ENCODE measurements at places on chromosomes 6 and 20.

DNA sequence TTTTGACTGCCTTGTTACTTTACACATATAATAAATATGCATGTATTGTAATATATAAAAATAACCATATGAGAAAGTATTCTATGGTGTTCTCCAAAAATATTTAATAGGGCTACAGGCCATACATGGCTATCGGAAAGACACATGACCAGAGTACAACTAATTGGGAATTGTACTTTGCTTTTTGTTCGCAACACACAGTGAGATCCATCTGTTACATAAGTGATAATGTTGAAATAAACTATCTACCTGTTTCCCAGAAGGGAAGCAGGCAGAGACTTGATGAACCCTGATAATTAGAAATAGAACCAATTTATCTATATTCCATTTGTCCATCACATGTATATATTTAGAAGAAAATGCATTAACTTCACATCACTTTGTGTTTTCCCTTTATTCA, 344.0 kb upstream of the PLCB4 start:
- H3K36me3 ChIP-seq, result no peaks in the 10 kb centered on the region
- no peaks in the 10 kb centered on the region for H3K4me1 ChIP-seq
- no peak for DNase-seq
- H3K4me3 ChIP-seq, result no peak overlapping the region
- H3K27me3 ChIP-seq, result no peaks in the 10 kb centered on the region

GRCh38 chr20:18853946-18854646, 40.5 kb downstream of the SCP2D1 start:
- H3K4me3 ChIP-seq, result no peak overlapping the region
- no peaks in the 10 kb centered on the region for H3K36me3 ChIP-seq
- H3K27ac ChIP-seq, result no peak overlapping the region
- no peaks in the 10 kb centered on the region for H3K4me1 ChIP-seq
- DNase-seq, result no peak

DNA sequence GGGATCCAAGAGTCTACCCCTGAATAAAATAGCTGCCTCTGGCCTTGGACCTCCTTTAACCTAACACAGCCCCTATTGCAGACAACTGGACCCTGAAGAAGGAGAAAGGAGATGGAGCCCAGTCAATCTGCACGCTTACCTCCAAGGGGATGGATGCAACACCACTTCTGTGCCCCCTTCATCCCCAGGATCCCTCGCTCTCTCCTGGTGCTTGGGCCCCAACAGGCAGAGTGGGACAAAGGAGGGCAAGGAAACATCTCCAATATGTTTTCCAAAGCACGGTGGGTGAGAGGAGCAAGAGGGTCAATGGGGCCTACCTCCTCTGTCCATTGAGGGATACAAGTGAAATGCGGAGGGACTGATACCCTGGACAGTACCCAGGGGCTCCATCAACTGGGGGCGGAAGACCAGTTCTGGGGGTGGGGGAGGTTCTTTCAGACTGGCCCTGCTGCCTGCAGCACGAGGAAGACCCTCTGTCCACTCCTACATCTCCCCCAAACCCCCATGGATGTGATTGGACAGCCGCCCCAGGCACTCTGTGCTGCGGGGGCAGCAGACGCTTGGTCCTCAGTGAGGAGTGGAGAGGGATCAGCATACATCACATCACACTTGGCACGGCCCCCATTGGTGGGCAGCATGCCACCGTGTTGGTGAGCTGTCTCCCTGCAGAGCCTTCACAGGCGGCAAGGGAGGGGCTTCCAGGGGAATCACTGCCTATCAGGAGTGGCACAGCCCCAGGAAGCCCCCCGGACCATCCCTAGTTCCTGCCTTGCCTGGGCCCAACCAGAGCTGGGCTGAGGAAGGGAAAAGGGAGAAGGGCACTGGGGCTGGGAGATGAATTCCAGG, 70.6 kb downstream of the MRPL14 start:
- no peaks in the 10 kb centered on the region for H3K27me3 ChIP-seq
- no peak overlapping the region for H3K4me3 ChIP-seq
- H3K27ac ChIP-seq, result peak overlapping the region; percentile 85
- H3K4me1 ChIP-seq, result peaks cover 61% of the 10 kb centered on the region
- H3K36me3 ChIP-seq, result no peaks in the 10 kb centered on the region
- DNase-seq, result no peak

DNA sequence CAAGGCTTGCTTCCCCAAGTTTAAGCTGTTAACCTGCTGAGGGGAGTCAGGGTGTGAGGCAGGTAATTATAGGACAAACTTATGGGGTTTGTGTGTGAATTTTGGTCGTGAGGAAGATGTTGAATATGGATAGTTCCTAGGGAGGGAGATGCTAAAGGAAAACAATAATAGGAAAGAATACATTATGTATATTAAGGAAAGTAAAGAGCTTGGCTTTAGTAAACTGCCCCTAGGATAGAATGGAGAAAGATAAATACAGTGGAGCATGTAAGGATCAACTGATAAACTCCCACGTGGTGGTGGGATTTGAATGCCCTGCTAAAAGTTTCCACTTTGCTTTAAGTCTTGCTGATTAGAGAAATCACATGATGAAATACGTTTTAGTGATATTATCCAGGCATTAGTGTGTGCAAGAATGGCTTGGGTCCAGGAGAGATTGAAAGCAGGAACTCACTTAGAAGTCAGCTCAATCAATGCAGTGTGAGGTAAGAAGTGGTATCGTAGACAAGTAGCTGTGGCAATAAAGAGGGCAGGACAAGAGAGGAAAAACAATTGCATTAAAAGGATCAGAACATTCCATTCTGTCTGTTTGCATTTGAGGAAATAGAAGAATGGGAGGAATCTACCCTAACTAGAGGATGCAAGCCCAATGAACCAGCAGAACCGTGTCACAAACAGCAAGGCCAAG, 52.5 kb downstream of the RPS12 start:
- H3K4me3 ChIP-seq, result no peak overlapping the region
- H3K27ac ChIP-seq, result no peak overlapping the region
- DNase-seq, result no peak
- H3K27me3 ChIP-seq, result no peaks in the 10 kb centered on the region
- no peaks in the 10 kb centered on the region for H3K36me3 ChIP-seq

- H3K4me3 ChIP-seq, result no peak overlapping the region
- no peaks in the 10 kb centered on the region for H3K36me3 ChIP-seq
- DNase-seq, result no peak
- no peaks in the 10 kb centered on the region for H3K4me1 ChIP-seq
- H3K27me3 ChIP-seq, result no peaks in the 10 kb centered on the region
Measured at GRCh38 chr6:141123049-141123448, 1009.7 kb upstream of the GJE1 start.

DNA sequence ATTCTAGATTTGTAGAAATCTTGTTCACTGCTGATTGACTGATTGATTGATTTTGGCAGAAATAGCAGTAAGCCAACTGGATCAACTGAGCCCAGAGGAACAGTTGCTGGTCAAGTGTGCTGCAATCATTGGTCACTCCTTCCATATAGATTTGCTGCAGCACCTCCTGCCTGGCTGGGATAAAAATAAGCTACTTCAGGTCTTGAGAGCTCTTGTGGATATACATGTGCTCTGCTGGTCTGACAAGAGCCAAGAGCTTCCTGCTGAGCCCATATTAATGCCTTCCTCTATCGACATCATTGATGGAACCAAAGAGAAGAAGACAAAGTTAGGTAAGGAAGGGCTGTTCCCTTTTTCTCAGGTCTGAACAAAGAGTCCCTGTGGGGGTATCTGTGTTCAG, 31.2 kb downstream of the TREML1 start:
- no peaks in the 10 kb centered on the region for H3K4me1 ChIP-seq
- DNase-seq, result no peak
- H3K36me3 ChIP-seq, result no peaks in the 10 kb centered on the region
- H3K4me3 ChIP-seq, result no peak overlapping the region

GRCh38 chr6:101663100-101663499, 269.6 kb downstream of the GRIK2 start:
- no peaks in the 10 kb centered on the region for H3K36me3 ChIP-seq
- no peak overlapping the region for H3K4me3 ChIP-seq
- no peaks in the 10 kb centered on the region for H3K4me1 ChIP-seq
- no peaks in the 10 kb centered on the region for H3K27me3 ChIP-seq
- no peak for DNase-seq
- H3K27ac ChIP-seq, result no peak overlapping the region

- peaks cover 67% of the 10 kb centered on the region for H3K4me1 ChIP-seq
- H3K27me3 ChIP-seq, result no peaks in the 10 kb centered on the region
- no peaks in the 10 kb centered on the region for H3K36me3 ChIP-seq
Measured at GRCh38 chr20:41030531-41031242, 2.1 kb downstream of the TOP1 start.

GRCh38 chr6:33860706-33861474, 57.1 kb upstream of the MLN start:
- no peak for DNase-seq
- H3K4me1 ChIP-seq, result peaks cover 24% of the 10 kb centered on the region
- no peak overlapping the region for H3K4me3 ChIP-seq
- H3K36me3 ChIP-seq, result no peaks in the 10 kb centered on the region
- H3K27ac ChIP-seq, result no peak overlapping the region

DNA sequence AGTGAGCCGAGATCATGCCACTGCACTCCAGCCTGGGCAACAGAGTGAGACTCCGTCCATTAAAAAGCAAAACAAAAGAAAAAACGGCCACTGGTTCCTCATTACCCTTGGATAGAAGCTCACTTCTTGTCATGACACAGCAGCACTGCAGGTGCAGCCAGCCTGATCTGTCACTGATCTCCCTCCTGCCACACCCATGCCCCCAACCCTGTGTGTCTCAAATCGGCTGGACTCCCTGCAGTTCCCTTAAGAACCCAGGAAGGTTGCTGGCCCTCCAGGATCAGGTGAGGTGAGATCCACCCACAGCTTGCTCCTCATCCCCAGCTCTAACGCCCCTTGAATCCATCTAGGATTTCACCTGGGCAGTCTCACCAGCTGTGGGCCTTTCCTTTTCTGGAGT, 26.3 kb upstream of the NNAT start:
- H3K27ac ChIP-seq, result no peak overlapping the region
- H3K36me3 ChIP-seq, result no peaks in the 10 kb centered on the region
- H3K4me1 ChIP-seq, result no peaks in the 10 kb centered on the region
- H3K4me3 ChIP-seq, result no peak overlapping the region
- no peaks in the 10 kb centered on the region for H3K27me3 ChIP-seq
- DNase-seq, result no peak

DNA sequence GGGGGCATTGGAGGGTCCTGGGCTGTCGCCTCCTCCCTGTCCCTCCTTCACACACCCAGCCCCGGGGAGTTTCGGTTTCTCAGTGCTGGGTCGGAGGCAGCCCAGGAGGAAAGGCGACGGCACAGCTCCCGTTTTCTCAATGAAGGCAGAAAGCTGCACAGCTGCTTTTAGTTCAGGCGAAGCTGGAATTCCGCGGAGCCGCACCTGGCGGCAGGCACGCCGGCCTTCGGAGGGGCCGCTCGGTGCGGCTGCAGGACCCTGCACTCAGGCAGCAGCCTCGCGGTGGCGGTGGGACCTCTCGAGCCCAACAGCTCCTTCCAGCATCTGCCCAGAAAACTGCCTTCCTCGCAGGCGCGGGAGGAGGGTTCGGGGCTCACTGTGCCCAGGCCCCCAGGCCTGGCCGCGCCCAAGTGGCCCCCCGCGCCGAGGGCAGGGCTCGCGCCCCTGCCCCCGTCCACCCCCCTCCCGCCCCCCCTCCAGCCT, 4.6 kb downstream of the FOXQ1 start:
- H3K4me1 ChIP-seq, result peaks cover 31% of the 10 kb centered on the region
- no peaks in the 10 kb centered on the region for H3K36me3 ChIP-seq
- no peaks in the 10 kb centered on the region for H3K27me3 ChIP-seq
- H3K4me3 ChIP-seq, result peak overlapping the region; percentile 46

- no peaks in the 10 kb centered on the region for H3K36me3 ChIP-seq
- DNase-seq, result no peak
- no peak overlapping the region for H3K27ac ChIP-seq
- H3K27me3 ChIP-seq, result peaks cover 3% of the 10 kb centered on the region
- peaks cover 12% of the 10 kb centered on the region for H3K4me1 ChIP-seq
- no peak overlapping the region for H3K4me3 ChIP-seq
Measured at GRCh38 chr6:123802351-123802696, 1.3 kb upstream of the NKAIN2 start.

GRCh38 chr6:154649721-154650120, 83.5 kb upstream of the SCAF8 start:
- H3K36me3 ChIP-seq, result no peaks in the 10 kb centered on the region
- H3K4me1 ChIP-seq, result peaks cover 6% of the 10 kb centered on the region
- no peak overlapping the region for H3K4me3 ChIP-seq
- no peaks in the 10 kb centered on the region for H3K27me3 ChIP-seq

DNA sequence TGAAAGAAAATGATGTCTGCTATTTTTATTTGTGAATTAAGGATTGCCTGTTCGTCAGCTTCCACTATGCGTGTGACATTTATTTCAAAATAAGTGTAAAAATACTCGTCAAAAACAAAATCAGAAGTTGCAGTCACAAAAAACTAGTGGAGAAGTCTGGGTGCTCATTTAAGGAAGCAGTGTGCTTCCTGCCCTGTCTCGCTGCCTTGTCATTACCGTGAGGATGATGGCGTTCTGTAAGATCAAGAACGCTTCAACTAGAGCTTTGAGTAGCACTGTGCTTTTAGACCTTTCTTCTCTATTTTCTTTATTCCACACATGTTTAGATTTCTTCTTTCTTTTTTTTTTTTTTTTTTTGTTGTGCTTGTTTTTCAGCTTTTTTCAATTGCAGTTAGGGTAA, 186.9 kb downstream of the TBC1D7 start:
- H3K27ac ChIP-seq, result no peak overlapping the region
- H3K27me3 ChIP-seq, result no peaks in the 10 kb centered on the region
- H3K4me1 ChIP-seq, result no peaks in the 10 kb centered on the region

DNA sequence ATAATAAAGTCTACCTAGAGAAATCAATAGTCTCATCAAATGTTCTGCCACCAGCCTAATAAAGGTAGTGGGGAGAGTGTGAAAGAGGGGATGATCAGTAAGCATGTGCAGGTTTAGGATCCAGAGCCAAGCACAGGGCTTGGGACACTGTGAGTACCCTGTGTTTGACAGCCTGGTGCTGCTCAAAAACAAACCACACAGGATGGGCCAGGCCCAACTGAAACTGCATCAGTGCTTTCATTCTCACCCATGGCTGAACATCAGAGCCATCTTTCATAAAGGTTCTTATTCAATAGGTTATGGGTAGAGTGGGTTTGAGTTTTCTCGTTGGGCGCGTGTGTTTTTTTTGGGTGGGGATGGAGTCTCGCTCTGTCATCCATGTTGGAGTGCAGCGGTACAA, 87.3 kb upstream of the NHSL1 start:
- no peak overlapping the region for H3K4me3 ChIP-seq
- no peaks in the 10 kb centered on the region for H3K27me3 ChIP-seq
- H3K27ac ChIP-seq, result no peak overlapping the region
- no peaks in the 10 kb centered on the region for H3K36me3 ChIP-seq
- no peak for DNase-seq

GRCh38 chr6:41056768-41057490, 3.9 kb downstream of the APOBEC2 start:
- H3K36me3 ChIP-seq, result no peaks in the 10 kb centered on the region
- no peak for DNase-seq
- H3K27ac ChIP-seq, result no peak overlapping the region

Measured in vagina (tissue), 2 donors.